Small intestine (tissue), 16 donors: ENCODE measurements at places on chromosomes 7 and 10.

DNA sequence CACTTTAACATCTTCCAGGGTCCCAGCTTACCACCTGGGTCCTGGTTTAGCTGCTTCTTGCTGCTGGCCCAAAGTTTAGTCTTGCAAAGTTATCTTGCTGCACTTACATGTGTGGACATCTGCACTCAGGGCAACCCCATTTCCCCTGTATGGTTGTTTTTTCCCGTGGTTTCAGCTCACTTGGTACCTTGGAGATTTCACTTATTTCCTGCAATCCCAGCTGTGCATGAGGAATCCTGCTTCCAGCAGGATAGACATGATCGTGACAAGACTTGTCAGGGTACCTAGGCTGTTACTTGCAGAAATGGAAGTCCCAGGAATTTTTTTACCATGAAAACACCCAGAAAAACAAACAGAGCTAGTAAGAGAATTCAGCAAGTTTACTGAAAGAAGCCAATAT is 95.9 kb upstream of the LEP start:
- DNase-seq: no peak

- no peak for DNase-seq
Observed at GRCh38 chr10:5159126-5159525, 25.8 kb downstream of the AKR1C8 start.

GRCh38 chr10:78981257-78981969 is 87.4 kb upstream of the ZMIZ1 start:
- DNase-seq: no peak

GRCh38 chr7:127968547-127968946 is 62.7 kb downstream of the LRRC4 start:
- no peak for DNase-seq

GRCh38 chr10:47371629-47372485 is 12.2 kb downstream of the ZNF488 start:
- DNase-seq: no peak

GRCh38 chr7:24718977-24719491 is 38.2 kb downstream of the GSDME start:
- DNase-seq: no peak

DNA sequence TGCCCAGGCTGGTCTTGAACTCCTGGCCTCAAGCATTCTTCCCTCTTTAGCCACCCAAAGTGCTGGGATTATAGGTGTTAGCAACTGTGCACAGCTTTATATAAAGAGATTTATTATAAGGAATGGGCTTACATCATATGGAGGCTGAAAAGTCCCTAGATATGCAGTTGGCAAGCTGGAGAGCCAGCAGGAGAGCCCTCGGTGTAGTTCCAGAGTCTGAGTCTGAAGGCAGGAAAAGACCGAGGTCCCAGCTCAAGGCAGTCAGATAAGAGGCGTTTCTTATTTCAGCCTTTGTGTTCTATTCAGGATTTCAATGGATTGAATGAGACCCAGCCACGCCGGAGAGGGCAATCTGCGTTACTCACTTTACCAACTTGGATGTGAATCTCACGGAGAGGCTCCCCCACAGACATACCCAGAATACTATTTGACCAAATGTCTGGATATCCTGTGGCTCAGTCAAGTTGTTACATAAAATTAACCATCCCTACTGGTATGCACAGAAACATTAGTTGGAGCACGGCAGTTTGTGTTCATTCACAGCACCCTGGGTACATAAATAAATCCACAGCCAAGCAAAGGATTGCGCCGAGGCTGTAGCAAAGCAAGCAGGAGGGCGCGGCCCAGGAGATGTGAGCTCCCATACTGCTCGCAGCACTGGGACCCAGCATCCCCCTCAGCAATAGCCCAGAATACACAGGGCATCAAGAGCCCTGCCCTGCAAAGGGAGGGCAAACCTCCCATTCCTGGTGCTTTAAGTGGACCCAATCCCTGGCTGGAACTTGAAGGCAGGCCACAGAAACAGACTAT is 158.4 kb upstream of the ZNF32 start:
- no peak for DNase-seq

- DNase-seq: no peak
Observed at GRCh38 chr7:45578467-45578866, 4.3 kb downstream of the ADCY1 start.

GRCh38 chr7:115734641-115735040 is 295.9 kb downstream of the TFEC start:
- no peak for DNase-seq

GRCh38 chr7:96701258-96701657 is 8.4 kb downstream of the SEM1 start:
- DNase-seq: no peak

DNA sequence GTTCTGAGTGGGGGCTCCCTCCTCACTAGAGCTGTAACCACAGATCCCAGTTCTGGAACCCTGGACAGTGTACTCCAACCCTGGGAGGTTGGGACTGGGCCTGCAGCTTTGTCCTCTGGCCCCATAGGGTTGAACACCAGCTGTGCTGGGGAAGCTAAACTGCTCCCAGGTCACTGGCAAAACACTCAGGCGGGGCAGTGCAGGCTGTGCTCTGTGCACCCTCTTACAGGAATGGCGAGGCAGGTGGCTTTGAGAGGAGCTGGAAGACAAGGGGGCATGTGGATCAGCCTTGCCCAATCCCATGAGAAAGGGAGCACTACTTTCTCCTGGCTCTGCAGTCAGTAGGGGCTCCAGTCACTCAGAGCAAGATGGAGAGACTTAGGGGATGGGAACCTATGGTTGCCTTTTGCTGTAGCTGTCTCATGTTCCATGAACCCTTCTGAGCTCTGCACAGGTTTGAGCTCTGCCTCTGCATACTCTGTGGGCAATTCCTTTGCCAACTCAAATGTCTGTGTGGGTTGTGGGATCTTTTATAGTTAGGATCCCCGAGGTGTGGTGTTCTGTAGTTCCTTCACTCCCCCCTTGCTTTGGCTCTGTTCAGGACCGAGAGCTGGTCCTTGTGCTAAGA is 90.7 kb downstream of the SLC25A40 start:
- DNase-seq: no peak

GRCh38 chr7:1131471-1132265 is 28.3 kb downstream of the ZFAND2A start:
- DNase-seq: no peak

- DNase-seq: peak; percentile 9
Observed at GRCh38 chr7:11203683-11204082, 230.0 kb downstream of the PHF14 start.

GRCh38 chr10:43037440-43037839 is 39.4 kb upstream of the RET start:
- DNase-seq: no peak

DNA sequence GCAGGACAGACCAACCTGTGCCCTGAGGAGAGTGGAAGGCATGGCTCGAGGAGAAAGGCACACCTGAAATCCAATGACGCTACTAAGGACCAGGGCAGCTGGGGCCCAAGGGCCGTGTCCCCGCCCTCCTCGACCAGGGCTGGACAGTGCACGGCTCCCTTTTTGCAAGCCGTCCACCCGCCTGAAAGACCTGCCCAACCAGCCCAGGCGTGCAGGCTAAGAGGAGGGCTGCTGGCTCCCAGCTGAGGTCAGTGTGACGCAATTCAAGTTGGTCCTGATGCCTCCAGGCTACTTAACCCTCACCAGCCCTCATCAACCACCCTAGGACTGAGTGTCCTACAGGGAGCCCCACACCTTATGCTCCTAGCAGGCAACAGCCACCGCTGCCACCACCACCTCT is 69.3 kb downstream of the DLG5 start:
- no peak for DNase-seq

DNA sequence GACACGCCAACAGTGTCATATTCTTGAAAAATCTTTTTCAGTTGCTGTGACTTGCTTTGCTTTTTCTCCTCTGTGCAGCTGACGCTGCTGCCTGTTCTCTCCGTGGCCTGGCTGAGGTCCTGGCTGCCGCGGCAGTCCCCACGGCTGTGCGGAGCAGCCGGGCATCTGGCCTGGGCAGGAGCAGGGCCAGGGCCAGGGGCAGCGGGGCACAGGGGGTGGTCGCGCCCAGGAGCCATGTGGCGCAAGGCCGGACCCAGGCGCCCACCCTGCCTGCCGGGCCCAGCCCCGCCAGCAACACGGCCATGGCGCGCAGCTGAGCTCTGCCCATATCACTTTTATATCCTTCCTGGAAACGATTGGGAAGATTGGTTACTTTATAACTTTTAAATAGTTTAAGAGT is 109.4 kb upstream of the ACBD5 start:
- DNase-seq: no peak

DNA sequence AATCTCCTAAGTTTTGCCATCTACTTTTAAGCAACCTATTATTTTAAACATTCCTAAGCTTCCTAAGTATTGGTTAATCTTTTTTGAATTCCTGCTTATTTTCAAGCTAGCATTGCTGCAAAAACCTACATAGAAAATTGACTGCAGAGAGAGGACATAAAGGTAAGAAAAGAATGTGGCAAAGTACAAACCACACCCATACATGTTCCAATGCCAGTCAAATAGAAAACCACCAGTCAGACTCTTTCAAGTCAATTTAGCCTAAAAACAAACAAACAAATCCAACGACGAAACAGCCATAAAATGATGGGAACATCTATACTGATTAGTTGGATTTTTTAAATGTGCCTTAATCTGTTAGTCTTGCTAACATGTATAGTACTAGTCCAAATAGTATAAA is 804.8 kb downstream of the GRM8 start:
- DNase-seq: no peak

DNA sequence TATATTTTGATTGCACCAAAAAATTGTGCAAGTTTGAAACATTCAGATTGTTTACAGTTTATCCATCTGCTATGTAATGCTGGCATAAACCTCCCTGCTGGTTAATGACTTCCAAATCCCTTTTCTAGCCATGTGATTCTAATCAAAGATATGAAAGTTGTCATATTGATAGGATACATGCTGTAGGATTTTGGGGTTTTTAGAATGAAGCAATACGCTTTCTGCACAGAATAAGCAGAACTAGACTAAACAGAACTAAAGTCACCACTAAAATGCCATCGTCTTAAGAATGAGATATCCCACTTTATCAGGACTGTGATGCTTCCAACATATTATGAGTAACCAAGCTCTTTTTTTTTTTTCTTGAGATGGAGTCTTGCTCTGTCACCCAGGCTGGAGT is 856 bp downstream of the SSMEM1 start:
- no peak for DNase-seq

DNA sequence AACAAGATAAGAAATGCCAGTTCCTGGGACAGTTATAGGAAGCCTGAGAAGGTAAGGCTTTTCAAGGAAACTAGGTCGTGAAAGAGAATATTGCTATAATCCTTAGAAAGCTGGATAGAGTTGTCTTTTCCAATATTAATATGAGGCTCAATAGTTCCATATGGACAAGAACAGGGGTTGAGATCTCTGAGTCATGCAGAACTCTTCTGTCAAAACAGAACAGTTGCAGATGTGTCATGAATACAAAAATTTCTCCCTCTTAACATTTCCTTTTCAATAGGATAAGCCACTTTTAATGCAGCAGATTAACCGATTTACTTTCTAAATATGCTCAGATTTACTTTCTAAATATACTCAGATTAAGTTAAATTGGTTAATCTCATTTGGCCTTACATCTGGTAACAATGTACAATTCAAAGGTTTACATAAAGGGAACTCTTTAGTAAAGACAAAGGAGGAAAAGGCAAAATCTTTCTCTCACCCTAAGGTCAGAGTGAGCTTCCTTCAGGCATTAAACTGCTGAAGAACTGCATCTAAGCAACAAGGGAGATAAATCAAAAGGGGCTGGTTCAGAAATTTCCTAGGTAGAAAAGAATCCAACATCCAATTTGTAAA is 104.7 kb upstream of the PCDH15 start:
- no peak for DNase-seq

DNA sequence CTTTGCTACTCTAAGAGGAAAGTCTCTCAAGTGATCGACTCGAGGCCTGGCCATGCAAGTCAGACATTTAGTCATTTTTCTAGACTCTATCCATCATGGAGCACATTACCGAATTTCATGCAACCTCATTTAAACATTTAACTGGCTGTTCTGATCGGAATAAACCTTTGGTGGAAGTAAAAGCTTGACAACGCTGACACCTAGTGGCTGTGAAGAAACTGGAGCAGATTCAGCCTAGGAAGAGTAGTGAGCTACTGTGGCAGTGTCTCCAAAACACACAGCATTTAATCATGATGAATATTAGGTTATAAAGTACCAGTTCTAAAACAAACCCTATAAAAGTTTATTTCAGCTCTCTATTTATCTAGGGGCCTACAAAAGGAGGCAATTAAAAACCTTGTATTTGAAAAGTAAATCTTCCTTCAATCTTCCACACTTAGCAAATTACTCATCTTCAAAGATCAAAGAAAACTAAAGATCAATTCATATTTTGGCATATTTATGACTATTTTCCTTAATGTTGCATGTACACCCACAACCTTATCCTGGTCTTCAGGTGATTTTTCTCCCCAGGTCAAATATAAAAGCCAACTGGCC is 175.0 kb downstream of the CTNNA3 start:
- DNase-seq: peak; percentile 69

- no peak for DNase-seq
Observed at GRCh38 chr7:83835424-83835823, 186.5 kb upstream of the SEMA3E start.

DNA sequence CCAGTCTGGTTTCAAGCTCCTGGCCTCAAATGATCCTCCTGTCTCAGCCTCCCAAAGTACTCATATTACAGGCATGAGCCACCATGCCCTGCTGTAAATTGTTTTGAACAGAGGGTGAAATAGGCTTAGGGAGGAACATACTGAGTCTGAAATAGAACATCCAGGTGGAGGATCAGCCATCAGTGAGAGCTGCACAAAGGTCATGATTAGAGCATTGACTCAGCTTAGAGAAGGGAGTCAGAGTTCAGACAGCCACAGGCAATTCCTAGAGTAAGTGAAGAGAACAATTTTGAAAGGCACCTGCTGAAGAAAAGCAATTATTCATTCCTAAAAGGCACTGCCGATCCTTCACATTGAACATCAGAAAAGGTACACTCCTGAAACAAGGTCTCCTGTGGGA is 15.9 kb upstream of the NEBL start:
- no peak for DNase-seq

DNA sequence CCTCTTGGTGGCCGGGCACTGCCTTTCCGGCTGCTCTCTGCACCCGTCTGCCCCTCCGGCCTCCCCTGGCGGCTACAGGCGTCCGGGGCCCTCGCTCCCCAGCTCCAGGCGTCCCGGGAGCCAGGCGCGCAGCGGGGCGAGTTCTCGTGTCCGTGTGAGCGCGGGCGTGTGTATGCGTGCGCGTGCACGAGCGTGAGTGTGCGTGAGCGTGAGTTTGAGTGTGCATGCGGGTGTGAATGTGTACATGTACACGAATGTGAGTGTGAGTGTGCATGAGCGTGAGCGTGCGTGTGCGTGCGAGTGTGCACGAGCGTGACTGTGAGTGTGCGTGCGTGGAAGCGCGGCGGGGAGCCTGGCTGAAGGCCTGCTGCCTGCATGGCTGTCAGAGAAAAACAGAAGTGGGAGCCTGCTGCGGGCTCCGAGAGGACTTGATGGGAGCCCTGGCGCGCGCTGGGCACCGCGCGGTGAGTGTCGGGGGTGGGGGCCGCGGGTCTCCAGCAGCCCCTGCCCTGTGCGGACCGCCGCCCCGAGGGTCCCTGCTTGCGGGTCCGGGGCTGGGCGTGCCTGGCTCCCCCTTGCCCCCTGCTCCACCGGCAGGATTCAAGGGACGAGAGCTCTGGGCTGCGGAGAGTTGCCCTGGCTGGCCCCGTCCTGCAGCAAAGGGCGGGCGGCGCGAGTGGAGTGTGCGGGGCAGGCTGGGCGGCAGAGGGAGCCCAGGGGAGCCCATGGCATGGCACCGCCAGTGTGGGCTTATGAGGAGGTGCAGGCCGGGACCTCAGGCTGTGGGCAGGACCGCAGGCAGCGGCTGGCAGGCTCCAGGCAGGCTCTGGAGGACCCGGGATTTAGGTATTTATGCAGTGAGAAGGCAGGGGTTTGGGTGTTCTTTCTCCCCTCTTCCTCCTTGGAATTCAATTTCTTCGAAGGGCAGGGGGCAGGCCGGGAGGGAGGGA is 75.8 kb upstream of the EN2 start:
- DNase-seq: peak; percentile 19
